ENCODE measurements at places on chromosomes 4 and X. TPM values are rescaled to one million over a fixed set of nuclear protein-coding genes. Genes with fewer than 3 reads are reported as not detected.

The CHRDL1 gene
- total RNA-seq = not detected

The TRIM61 gene
- total RNA-seq = 2.6 TPM

DNA sequence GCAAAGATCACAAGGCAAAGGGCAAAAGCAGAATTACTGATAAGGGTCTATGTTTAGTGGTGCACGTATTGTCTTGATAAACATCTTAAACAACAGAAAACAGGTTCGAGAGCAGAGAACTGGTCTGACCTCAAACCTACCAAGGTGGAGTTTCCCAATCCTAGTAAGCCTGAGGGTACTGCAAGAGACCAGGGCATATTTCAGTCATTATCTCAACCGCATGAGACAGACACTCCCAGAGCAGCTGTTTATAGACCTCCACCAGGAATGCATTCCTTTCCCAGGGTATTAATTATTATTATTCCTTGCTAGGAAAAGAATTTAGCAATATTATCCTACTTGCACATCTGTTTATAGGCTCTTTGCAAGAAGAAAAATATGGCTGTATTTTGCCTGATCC lies 51.5 kb downstream of the NPNT start:
- H3K36me3 ChIP-seq = peaks cover 6% of the 10 kb centered on the region
- no peak for DNase-seq
- no peak overlapping the region for H3K4me3 ChIP-seq
- H3K27me3 ChIP-seq = no peaks in the 10 kb centered on the region
- no peaks in the 10 kb centered on the region for H3K4me1 ChIP-seq

DNA sequence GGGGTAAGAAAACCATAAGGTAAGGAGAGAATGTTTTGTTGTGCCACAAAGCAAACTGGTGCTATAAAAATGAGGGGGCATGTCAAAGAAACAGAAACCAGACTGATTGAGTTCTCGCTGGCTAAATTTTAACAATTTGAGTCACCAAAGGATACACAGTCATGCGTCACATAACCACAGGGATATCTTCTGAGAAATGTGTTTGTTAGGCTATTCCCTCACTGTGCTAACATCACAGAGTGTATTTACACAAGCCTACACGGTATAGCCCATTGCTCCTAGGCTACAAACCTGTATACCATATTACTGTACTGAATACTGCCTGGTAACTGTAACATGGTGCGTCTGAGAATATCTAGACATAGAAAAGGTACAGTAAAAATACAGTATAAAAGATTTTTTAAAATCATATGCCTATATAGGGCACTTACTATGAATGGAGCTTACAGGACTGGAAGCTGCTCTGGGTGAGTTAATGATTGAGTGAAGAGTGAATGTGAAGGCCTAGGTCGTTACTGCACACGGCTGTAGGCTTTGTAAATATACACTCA lies 50.1 kb downstream of the FBXW7 start:
- H3K4me3 ChIP-seq = no peak overlapping the region
- no peak for DNase-seq
- H3K27me3 ChIP-seq = no peaks in the 10 kb centered on the region

DNA sequence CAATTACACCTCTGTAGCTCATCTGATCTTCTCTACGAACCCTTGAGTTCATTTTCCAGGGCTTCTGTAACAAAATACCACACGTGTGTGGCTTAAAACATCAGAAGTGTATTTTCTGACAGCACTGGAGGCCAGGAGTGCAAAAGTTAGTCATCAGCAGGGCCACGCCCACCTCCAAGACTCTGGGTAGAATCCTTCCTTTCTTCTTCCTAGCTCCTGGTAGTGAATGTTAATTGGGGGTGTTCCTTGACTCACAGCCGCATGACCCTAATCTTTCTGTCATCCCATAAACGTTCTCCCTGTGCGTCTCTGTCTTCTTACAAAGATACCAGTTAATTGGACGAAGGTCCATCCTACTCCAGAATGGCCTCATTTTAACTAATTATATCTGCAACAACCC lies 115.0 kb downstream of the TRIML1 start:
- no peaks in the 10 kb centered on the region for H3K36me3 ChIP-seq
- no peaks in the 10 kb centered on the region for H3K27me3 ChIP-seq
- no peak overlapping the region for H3K27ac ChIP-seq
- no peak for DNase-seq
- H3K4me1 ChIP-seq = no peaks in the 10 kb centered on the region

GRCh38 chr4:80072228-80072743 lies 743 bp downstream of the ANTXR2 start:
- peak overlapping the region; percentile 90 for H3K27ac ChIP-seq
- no peaks in the 10 kb centered on the region for H3K27me3 ChIP-seq
- DNase-seq = peak; percentile 65
- peaks cover 18% of the 10 kb centered on the region for H3K36me3 ChIP-seq
- peak overlapping the region; percentile 88 for H3K4me3 ChIP-seq
- H3K4me1 ChIP-seq = peaks cover 69% of the 10 kb centered on the region

- no peak overlapping the region for H3K4me3 ChIP-seq
- no peak for DNase-seq
- H3K27me3 ChIP-seq = no peaks in the 10 kb centered on the region
- H3K27ac ChIP-seq = no peak overlapping the region
- peaks cover 10% of the 10 kb centered on the region for H3K4me1 ChIP-seq
These were observed 127.9 kb upstream of the ENPP6 start for GRCh38 chr4:184345573-184345922.

DNA sequence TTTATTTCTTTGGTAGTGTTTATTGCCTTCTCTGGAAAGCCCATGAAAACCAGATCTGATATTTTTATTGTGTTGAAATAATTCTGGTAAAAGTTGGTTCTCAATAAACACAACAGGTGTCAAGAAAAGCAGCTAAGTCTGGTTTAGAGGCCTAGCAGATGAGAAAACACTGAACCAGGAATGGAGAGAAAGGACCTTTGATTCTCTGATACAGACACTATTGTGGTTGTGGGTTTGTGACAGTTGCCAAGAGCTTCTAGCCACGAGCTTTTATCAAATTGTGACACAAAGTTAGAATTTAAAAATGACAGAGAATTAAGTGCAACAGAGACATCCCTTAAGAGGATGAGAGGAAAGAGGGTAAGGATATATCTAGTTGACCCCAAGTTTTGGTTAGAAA lies 42.6 kb downstream of the DDIT4L start:
- no peak overlapping the region for H3K4me3 ChIP-seq
- no peak overlapping the region for H3K27ac ChIP-seq
- H3K36me3 ChIP-seq = no peaks in the 10 kb centered on the region
- peaks cover 6% of the 10 kb centered on the region for H3K4me1 ChIP-seq

DNA sequence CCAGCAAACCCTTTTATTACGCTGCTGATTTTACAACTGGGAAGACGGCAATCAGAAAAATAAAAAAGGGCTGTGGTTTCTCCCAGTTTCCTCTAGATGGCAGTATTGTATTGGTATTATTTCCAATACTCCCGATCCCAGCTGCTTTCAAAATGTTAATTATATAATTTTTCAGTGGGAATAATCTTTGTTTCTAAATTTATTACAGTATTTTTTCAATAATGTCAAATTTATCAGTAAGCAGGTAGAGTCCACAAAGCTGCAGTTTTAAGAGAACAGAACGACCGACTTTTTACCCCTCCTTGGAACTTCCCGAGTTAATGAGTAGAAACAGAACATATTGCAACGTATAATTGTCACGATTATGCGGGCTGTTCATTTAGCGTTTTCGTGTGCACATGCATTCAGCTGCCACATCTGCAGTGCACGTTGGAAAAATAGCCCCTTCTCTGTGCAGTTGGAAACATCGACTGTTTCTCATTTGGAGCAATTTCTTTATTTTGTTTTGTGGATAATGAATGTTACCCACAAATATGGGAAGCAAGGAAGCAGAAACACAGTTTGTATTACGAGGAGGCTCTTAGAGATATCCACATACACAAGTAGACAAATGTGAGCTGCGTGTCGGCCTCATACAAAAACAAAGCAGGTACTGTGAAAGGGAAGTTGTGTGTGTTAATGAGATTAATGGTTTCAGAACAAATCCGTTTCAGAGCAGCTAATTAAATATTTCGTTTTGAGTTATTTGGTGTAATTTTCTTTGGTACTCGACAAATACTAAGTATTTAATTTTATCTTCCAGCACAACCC lies 188.0 kb downstream of the STIM2 start:
- peak overlapping the region; percentile 30 for H3K4me3 ChIP-seq
- peak overlapping the region; percentile 23 for H3K27ac ChIP-seq
- H3K36me3 ChIP-seq = peaks cover 12% of the 10 kb centered on the region
- peak; percentile 45 for DNase-seq
- peaks cover 9% of the 10 kb centered on the region for H3K4me1 ChIP-seq

GRCh38 chr4:127307996-127308395 lies 324.8 kb upstream of the INTU start:
- no peak overlapping the region for H3K27ac ChIP-seq
- H3K4me3 ChIP-seq = no peak overlapping the region
- no peaks in the 10 kb centered on the region for H3K4me1 ChIP-seq
- no peak for DNase-seq

GRCh38 chr4:59091146-59092142 lies 1981.3 kb upstream of the IGFBP7 start:
- no peaks in the 10 kb centered on the region for H3K4me1 ChIP-seq
- no peak for DNase-seq
- no peak overlapping the region for H3K4me3 ChIP-seq
- no peak overlapping the region for H3K27ac ChIP-seq
- no peaks in the 10 kb centered on the region for H3K36me3 ChIP-seq

DNA sequence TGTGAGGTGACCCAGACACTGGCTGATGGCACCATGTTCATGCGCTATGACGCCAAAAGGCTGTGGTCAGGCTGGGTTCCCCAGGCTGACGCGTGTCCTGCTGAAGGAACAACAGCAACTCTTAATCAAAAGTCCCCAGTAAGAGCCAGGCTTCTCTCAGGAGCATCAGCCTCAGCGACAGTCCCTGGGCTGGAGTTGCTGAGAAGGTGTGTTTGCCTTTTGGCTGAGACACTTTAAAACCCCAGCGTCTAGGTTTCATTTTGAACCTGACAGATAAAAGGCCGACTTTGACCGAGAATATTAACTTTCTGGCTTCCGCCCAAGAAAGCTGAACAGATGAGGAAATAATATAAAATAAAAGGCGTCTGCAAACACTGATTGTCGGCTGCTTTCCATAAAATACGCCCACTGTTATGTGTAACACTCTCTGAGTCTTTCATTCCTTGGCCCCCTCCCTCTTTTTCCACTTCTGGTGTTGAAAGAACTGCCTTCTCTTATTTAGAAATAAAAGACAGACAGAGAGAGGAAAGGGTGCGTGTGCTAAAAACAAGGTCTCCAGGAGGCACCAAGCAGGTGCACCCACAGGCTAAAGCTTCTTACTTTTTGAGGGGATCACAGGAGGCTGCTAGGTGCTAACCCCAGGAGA lies 373.6 kb downstream of the MID1IP1 start:
- peaks cover 3% of the 10 kb centered on the region for H3K4me1 ChIP-seq
- peak overlapping the region; percentile 84 for H3K27ac ChIP-seq
- H3K27me3 ChIP-seq = no peaks in the 10 kb centered on the region
- no peaks in the 10 kb centered on the region for H3K36me3 ChIP-seq

DNA sequence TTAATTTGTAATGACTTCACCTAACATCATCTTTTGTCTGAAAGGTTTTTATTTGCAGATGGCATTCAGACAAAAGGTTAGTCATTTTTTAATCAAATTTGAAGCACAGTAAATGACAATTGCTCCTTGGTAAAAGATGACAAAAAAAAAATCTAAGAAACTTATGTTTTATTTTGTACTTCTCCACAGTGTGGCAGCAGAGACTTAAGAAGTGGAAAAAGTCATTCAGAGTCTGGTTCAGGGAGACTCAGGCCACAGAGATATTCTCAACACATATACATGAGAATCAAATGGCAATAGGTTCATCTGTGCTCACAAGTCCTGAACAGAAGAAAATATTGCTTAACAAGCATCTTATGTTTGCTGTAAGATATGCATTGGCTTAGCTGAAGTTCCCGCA lies 436.2 kb downstream of the KCNIP4 start:
- no peak for DNase-seq
- H3K36me3 ChIP-seq = no peaks in the 10 kb centered on the region
- H3K27ac ChIP-seq = no peak overlapping the region
- H3K27me3 ChIP-seq = peaks cover 4% of the 10 kb centered on the region
- H3K4me3 ChIP-seq = no peak overlapping the region

GRCh38 chrX:6041630-6042029 lies 187.0 kb downstream of the NLGN4X start:
- no peak for DNase-seq
- no peaks in the 10 kb centered on the region for H3K27me3 ChIP-seq
- H3K4me3 ChIP-seq = no peak overlapping the region
- peaks cover 4% of the 10 kb centered on the region for H3K36me3 ChIP-seq
